ENCODE measurements at places on chromosomes 7 and 10.

- no peak for DNase-seq
Measured at GRCh38 chr7:100153708-100154535, 4.6 kb downstream of the TRAPPC14 start.

DNA sequence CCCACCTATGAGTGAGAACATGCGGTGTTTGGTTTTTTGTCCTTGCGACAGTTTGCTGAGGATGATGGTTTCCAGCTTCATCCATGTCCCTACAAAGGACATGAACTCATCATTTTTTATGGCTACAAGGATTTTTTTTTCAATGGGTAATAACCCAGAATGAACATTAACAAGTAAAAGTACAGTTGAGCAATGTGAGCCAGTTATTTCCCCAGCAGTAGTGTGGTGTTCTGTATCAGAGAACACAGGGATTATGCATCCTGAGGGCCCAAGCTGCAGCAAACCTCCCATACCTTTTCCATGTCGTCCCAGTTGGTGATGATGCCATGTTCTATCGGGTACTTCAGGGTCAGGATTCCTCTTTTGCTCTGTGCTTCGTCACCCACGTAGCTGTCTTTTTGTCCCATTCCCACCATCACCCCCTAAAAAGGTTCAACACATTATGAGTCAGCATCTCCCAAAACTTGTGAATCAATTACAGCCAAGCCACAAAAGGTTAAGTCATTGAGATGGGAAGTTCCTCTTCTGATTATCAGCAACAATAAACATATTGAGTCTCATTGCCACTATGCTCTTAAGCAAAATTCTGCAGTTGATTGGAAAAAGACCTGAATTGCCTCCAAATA is 5.5 kb downstream of the ACTA2 start:
- no peak for DNase-seq

- no peak for DNase-seq
Measured at GRCh38 chr10:126262233-126262838, 125.9 kb downstream of the ADAM12 start.

GRCh38 chr7:44853391-44853790 is 5.5 kb upstream of the H2AZ2 start:
- no peak for DNase-seq

- no peak for DNase-seq
Measured at GRCh38 chr7:151572136-151572535, 52.4 kb upstream of the RHEB start.
